ENCODE measurements at places on chromosomes 16 and 17. TPM values are rescaled to one million over a fixed set of nuclear protein-coding genes. Genes with fewer than 3 reads are reported as not detected.

The LRRC37A gene
- 0.64 TPM for total RNA-seq

GRCh38 chr17:46769531-46770438, 48.7 kb downstream of the WNT3 start:
- no peak overlapping the region for H3K27ac ChIP-seq
- H3K4me1 ChIP-seq = peaks cover 10% of the 10 kb centered on the region
- no peaks in the 10 kb centered on the region for H3K27me3 ChIP-seq
- no peaks in the 10 kb centered on the region for H3K36me3 ChIP-seq
- no peak for DNase-seq

DNA sequence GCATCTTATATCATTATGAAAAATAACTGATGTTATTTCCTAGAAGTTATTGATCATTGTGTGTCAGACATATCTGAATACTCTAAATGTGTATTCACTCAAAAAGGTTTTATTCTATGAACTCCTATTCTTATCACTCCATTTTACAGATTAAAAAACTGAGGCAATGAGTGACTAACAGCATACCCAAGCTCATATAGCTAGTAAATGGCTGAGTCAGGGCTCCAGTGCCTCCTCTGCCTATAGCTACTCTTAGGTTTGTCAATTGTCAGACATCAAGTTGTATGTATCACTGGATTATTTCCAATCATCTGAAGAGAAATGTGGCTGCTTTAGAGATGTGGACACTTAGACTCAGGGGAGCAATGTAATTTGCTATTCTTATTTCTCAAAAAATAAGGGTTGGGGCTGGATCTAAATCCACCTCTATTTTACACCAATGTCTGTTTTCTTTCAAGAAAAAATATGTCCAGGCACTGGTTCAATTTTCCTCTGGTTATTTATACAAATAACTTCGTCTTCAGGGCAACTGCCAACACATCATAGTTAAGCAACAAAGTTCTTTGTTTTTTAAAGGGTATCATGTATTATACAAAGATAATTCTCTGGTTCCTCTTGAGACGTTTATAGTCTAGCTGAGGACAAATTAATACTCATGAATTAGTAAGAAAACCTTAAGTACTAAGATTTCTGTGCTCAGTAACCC, 328.9 kb upstream of the MAF start:
- H3K36me3 ChIP-seq = no peaks in the 10 kb centered on the region
- peaks cover 15% of the 10 kb centered on the region for H3K4me1 ChIP-seq
- H3K27ac ChIP-seq = peak overlapping the region; percentile 16
- DNase-seq = no peak
- no peaks in the 10 kb centered on the region for H3K27me3 ChIP-seq
- no peak overlapping the region for H3K4me3 ChIP-seq

DNA sequence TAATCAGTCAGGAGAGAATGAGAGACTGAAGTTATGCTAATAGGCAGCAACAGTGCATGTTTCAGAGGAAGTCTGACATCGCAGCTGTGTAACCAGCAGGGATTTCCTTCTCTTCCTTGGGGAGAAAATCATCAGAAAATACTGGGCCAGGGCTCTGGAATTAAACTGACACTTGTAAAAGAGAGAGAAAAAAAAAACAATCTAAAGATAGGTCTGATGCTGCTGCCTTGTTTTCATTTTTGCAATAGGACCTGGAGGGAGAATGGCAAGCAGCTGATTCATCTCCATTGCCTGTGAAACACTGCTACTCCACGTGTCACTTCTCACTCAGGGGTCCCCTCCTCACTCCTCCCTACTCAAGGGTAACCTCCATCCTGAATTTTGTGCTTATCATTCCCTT, 17.7 kb upstream of the CORO6 start:
- peaks cover 24% of the 10 kb centered on the region for H3K4me1 ChIP-seq
- no peaks in the 10 kb centered on the region for H3K27me3 ChIP-seq
- DNase-seq = no peak
- peaks cover 8% of the 10 kb centered on the region for H3K36me3 ChIP-seq
- no peak overlapping the region for H3K4me3 ChIP-seq

GRCh38 chr16:87703835-87704375, 61.9 kb downstream of the KLHDC4 start:
- no peak for DNase-seq
- no peaks in the 10 kb centered on the region for H3K27me3 ChIP-seq
- no peaks in the 10 kb centered on the region for H3K4me1 ChIP-seq
- H3K36me3 ChIP-seq = peaks cover 87% of the 10 kb centered on the region

- H3K27ac ChIP-seq = no peak overlapping the region
- no peaks in the 10 kb centered on the region for H3K36me3 ChIP-seq
- H3K27me3 ChIP-seq = no peaks in the 10 kb centered on the region
Measured at GRCh38 chr17:7363311-7363710, 8.4 kb downstream of the TMEM95 start.

The NECAB2 gene
- not detected for total RNA-seq

The PYY gene
- not detected for total RNA-seq

DNA sequence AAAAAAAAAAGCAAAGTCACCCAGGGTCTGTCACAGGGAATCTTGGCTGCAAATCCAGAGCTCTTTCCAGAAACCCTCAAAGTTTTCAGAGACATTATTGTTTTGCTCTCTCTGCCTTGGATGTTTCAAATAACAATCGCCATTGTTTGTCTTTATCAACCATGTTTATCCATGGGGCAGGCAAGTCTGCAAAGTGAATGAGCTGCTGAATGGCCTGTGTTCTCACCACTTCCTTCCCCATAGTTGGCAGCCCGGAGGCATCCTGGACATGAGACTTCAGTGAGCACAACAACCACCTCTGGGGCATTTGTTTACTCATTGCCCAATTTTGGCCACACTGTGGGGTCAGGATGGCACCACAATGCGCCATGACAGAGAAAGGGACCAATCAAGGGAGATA, 53.1 kb upstream of the USP7 start:
- H3K27ac ChIP-seq = no peak overlapping the region
- H3K4me3 ChIP-seq = no peak overlapping the region
- DNase-seq = no peak
- H3K27me3 ChIP-seq = no peaks in the 10 kb centered on the region
- no peaks in the 10 kb centered on the region for H3K36me3 ChIP-seq
- H3K4me1 ChIP-seq = no peaks in the 10 kb centered on the region

GRCh38 chr16:47865337-47865855, 290.4 kb downstream of the ABCC12 start:
- no peak for DNase-seq
- H3K4me3 ChIP-seq = no peak overlapping the region
- H3K36me3 ChIP-seq = no peaks in the 10 kb centered on the region

The LDHD gene
- total RNA-seq = 20.4 TPM

The MYO1C gene
- total RNA-seq = 64.7 TPM

The RNF213 gene
- total RNA-seq = 56.8 TPM

- no peaks in the 10 kb centered on the region for H3K27me3 ChIP-seq
- no peak for DNase-seq
- peaks cover 1% of the 10 kb centered on the region for H3K36me3 ChIP-seq
- peak overlapping the region; percentile 86 for H3K27ac ChIP-seq
- H3K4me1 ChIP-seq = peaks cover 19% of the 10 kb centered on the region
Measured at GRCh38 chr16:70738083-70738977, 52.5 kb upstream of the MTSS2 start.

- no peak for DNase-seq
- H3K4me3 ChIP-seq = no peak overlapping the region
- H3K36me3 ChIP-seq = no peaks in the 10 kb centered on the region
- no peaks in the 10 kb centered on the region for H3K27me3 ChIP-seq
Measured at GRCh38 chr16:81830845-81831540, 51.9 kb downstream of the PLCG2 start.

The CCL17 gene
- total RNA-seq = 1.3 TPM

The C16orf82 gene
- not detected for total RNA-seq

The KRT9 gene
- total RNA-seq = not detected

DNA sequence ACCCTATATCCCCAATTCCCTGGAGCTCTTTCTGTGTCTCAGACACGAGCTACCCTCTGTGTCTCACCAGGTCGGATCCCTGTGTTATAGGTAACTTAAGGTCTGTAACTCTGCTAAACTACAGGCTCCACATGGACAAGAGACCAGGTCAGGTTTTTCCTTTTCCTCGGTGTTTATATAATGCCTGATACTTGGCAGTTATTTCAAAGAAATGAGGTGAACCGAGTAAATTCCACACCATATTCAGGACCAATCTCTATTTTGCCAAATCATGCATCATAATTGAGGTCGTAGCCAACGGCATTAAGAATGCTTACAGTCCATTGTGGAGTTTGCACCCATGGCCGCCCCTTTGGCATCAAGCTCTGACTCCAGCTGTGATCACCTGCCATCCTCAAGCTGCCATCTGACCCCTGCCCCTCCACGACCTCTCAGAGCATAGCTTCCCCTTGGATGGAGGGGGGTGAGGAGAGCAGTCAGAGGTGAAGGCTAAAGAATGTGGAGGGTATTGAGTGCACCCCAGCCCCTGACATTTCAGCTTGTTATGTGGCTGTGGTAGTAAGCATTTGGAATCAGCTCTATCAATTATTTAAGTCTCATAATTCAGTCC, 434.7 kb upstream of the RBFOX1 start:
- H3K4me1 ChIP-seq = no peaks in the 10 kb centered on the region
- no peak for DNase-seq
- H3K4me3 ChIP-seq = no peak overlapping the region
- no peaks in the 10 kb centered on the region for H3K27me3 ChIP-seq

The PDIA2 gene
- total RNA-seq = not detected

The FOXF1 gene
- total RNA-seq = 2.2 TPM

GRCh38 chr17:78127239-78127887, 1.2 kb downstream of the TMC6 start:
- H3K27me3 ChIP-seq = peaks cover 17% of the 10 kb centered on the region
- DNase-seq = no peak
- peak overlapping the region; percentile 80 for H3K27ac ChIP-seq
- peak overlapping the region; percentile 66 for H3K4me3 ChIP-seq
- H3K36me3 ChIP-seq = peaks cover 12% of the 10 kb centered on the region
- peaks cover 68% of the 10 kb centered on the region for H3K4me1 ChIP-seq

GRCh38 chr16:82738699-82739098, 111.9 kb downstream of the CDH13 start:
- H3K27ac ChIP-seq = no peak overlapping the region
- no peak for DNase-seq
- no peak overlapping the region for H3K4me3 ChIP-seq
- H3K27me3 ChIP-seq = no peaks in the 10 kb centered on the region
- no peaks in the 10 kb centered on the region for H3K4me1 ChIP-seq
